ENCODE measurements at places on chromosomes 7 and 10.

DNA sequence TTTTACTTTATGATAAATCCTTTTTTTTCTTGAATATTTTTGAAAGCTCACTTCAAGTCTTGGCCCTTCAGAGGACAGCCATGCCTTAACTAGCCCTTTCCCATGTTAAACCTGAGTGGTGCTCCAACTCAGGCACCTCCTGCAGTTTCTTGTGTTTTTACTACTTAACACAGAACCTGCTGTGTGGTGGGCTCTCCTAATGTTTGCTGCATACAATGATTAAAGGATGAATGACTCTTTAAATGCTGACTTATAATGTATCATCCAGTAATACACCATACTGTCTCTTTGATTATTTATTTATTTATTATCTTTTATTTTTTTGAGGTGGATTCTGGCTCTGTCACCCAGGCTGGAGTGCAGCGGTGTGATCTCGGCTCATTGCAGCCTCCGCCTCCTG, 179.4 kb downstream of the SEMA3E start:
- no peak for DNase-seq

GRCh38 chr7:132750530-132751217, 174.4 kb upstream of the PLXNA4 start:
- no peak for DNase-seq

DNA sequence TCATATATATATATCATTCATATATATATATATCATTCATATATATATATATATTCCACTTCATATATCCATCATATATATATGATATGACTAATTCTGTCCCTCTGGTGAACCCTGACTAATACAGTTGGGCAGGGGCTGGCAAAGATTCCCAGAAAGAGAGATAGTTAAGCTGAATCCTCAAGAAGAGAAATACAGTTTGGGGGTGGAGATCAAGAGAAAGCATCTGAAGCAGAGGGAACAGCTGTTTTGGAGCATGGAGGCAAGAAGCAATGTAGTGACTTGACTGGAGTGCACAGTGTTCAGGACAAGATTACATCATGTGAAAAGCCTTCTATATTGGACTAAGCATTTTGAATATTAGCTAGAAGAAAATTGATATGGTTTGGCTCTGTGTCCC, 540.7 kb downstream of the MAGI2 start:
- no peak for DNase-seq

DNA sequence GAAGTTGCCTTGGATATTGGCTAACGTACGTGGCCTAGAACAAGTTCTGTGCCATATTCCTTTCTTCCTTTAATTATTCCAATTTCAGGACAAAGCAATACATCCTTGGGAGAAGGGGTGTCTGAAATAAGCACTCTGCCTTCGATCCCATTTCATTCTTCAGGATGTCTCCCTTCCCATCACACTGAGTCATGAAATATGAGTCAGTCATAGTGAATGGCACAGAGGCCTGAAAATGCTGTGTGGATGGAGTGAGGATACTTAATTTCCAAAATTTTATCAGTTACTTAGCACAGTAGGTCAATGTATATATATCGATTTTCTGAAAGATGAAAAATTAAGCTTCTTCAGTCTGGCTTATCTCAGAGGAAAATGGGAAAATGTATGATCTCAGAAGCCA, 19.5 kb downstream of the EVX1 start:
- DNase-seq = no peak

DNA sequence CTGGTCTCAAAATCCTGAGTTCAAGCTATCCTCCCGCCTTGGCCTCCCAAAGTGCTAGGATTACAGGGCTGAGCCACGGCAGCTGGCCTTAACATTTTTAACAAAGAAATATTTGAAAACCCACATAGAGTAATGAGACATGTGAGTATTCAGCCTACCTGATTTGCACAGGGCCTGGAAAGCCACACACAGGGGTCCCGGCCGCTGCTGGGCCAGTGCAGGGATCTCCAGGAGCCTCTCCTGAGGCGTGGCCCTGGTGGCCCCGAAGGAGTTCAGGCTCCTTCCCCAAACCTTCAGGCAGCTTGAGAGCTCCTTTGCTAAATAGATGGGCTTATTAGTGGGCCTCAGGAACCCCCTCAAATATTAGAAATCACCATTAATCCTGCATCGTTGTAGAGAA, 18.7 kb downstream of the CNPY1 start:
- DNase-seq = no peak

DNA sequence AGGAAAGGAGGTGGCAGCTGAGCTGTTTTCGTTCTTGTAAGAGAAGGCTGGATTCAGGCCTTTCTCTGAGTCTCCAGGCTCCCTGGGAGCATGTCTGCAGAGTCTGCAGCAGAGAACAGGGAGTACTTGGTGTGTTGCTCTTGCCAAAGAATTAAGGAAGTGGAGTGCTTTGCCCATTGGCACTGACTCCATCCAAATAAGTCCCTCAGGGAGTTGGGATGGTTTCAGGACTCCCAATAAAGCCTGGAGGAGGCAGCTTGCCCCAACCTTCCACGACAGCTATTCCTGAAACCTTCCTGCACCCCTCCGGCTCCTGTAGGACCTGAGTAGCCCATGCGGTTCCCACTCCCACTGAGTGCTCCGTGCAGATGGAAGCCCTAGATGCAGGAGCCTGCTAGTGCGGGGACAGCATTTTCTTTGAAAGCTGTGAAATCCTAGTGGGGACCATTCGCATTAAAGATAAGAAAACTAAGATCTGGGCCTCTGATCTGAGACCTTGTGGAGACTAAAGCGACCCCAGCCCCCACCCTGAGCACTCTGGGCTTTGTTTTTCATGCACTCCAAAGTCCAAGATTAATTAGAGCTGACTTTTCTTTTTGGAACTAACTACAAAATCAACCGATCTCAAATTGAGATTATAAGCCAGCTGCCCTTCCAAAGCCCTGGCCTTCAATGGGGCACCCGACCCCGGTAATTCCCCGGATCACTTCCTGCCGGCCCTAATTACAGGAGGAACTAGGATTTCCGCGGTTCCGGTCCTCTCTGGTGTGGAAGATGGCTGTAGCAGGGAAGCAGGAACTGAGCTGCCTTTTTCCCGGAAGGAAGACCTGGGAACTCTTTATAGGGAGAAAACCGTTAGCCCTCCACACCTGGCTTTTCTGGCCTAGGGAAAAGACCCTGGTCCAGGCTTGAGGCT, 110.2 kb downstream of the COL13A1 start:
- DNase-seq = no peak

GRCh38 chr7:12123172-12123571, 87.9 kb upstream of the TMEM106B start:
- DNase-seq = no peak

GRCh38 chr7:7354674-7355073, 172.3 kb downstream of the C1GALT1 start:
- no peak for DNase-seq

DNA sequence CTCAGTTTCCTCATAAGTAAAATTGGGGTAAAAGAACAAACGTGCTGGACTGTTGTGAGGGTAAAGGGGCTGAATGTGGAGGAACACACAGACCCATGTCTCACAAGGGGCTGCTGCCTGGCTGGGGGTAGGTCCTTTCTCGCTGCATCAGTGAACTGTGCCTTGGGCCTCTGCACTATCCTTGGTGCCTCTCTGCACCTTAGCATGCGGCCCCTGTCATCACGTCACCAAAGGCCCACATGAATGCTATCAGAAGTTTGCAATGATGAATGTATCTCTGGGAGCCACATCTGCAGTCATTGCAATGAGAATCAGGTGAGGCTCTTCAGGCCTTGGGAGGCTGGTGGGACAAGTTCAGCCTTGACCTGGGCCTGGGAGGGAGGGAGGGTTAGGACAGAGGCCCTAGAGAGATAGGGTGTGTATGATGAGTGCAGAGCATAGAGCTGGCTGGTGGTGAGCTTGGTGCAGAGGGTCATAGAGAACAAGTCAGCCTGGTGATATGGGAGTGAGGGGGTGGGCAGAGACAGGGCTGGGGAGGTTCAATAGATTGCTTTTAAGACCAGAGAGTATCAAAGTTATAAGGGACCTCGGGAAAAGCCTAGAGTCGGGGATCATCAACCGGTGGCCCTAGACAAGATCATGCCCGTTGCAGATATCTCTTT, 308.4 kb downstream of the RPS24 start:
- no peak for DNase-seq

DNA sequence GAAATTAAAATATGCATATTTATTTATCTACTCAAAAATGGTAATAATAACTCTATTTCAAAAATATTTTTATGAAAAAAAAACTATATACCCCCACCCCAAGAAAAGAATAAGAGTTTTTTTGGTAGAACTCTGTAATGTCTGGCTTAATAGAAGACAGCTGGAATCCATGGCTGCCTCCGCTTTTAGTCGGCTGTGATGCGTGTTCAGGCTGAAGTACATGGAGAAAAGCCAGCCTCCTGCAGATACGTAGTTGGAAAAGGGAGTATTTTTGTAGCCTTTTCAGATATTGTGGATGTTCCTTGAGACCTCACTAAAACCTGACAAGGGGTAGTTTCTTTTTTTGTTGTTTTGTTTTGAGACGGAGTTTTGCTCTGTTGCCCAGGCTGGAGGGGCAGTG, 10.0 kb downstream of the FOXK1 start:
- DNase-seq = no peak

- DNase-seq = no peak
Measured at GRCh38 chr7:93414574-93414973, 159.9 kb downstream of the CALCR start.

GRCh38 chr10:78544423-78545090, 510.9 kb downstream of the RPS24 start:
- DNase-seq = no peak

GRCh38 chr7:107661865-107662379, 1.3 kb downstream of the SLC26A4 start:
- DNase-seq = no peak

- DNase-seq = no peak
Measured at GRCh38 chr7:3207387-3207902, 93.6 kb upstream of the SDK1 start.

GRCh38 chr10:104680467-104681401, 39.6 kb downstream of the SORCS3 start:
- DNase-seq = no peak

DNA sequence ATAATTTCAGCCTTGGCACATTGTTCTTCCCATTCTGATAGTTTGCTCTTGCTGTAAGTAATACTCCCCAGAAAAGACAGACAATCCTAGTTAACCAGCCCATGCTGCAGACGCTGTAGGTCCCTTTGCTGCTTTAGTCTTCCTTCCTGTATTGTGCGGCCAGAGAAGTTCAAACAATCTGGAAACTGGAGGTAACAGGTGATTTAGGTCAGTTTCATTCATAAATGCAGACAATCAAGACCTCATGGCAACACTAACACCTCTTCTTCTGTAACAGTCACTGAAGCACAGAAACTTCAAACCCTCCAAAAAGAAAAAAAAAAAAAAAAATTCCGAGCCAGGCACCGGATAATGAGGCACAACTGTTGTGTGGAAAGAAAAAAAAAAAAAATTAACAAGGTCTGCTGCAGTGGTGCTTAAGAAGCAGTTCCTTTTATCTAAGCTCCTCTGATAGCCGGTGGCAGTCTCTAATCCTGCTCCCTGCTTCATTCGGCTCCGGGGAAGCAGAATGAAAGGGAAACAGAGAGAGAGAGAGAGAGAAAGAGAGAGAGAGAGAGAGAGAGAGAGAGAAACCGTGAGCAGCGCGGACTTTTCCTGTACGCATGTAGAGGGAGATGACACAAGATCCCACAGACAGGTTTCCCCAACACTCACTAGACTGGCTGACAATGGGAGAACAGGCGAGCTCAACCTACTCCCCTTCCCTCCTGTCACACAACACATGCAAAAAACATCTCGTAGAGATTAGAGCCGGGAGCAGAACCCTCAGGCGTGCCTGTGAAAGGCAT, at the start of gene SEMA3A:
Gene SEMA3A (minus strand): TSS at position 306 of the 788 bp plus-strand sequence. CDS start 203 bp downstream, at position 103.
- no peak for DNase-seq
